ENCODE measurements at places on chromosomes 5 and 9. TPM values are rescaled to one million over a fixed set of nuclear protein-coding genes. Genes with fewer than 3 reads are reported as not detected.

GRCh38 chr5:151238303-151238741 lies 14.4 kb upstream of the CCDC69 start:
- DNase-seq = no peak

DNA sequence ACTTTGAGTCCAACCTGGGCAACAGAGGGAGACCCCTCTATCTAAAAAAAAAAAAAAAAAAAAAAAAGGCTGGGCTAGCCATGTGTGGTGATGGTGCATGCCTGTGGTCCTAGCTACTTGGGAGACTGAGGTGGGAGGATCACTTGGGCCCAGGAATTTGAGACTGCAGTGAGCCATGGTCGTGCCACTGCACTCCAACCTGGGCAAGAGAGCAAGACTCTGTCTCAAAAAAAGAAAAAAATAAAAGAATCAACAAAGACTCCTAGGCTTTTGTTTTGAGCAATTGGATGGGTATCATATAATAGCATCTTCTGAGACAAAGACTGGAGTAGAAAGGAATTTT lies 481.7 kb upstream of the PAPPA start:
- DNase-seq = no peak

DNA sequence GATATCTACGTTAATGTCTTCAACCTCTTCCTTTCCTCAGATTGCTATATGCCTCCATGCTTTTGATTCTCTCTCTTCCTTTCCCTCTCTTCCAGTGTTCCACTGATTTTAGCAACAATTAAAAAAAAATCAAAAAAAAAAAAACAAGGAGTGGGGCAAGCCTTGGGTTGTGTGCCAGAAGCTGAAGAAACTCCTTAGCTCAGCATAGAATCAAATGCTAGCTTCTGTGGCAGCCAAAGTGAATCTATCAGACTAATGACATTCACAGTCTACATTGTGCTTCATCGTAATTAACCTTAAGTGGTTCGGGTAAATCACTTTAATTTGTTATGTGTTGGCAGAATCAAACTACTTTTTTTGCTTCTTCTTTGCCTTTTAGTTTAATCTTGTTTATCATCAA lies 237.3 kb downstream of the TMEM167A start:
- no peak for DNase-seq

- no peak for DNase-seq
Observed at GRCh38 chr5:54673523-54674225, 156.1 kb downstream of the SNX18 start.

Gene MCC
- total RNA-seq = 9.2 TPM

GRCh38 chr5:181261320-181262049 lies 542 bp upstream of the TRIM52 start:
- peak; percentile 61 for DNase-seq

Gene PCDHB15
- 3.8 TPM for total RNA-seq

Gene GEMIN5
- 22.6 TPM for total RNA-seq

Gene TMEM215
- not detected for total RNA-seq

DNA sequence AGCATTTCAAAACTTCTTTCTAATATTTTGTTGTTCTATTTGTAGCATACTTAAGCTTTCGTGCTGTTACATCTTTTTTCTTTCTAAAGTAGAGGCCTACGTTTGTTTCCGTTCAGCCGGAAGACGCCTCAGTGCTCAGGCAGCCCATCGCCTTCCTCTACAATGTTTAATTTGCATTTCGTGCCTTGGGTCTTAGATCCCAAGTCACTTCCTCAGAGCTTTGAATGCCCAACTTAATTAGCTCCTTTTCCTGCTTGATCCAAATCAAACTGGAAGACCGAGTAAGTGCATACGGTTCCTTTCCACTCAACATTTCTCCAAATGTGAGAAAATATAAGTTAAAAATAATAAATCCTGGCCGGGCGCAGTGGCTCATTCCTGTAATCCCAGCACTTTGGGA lies 43.2 kb downstream of the MRPL36 start:
- DNase-seq = no peak

DNA sequence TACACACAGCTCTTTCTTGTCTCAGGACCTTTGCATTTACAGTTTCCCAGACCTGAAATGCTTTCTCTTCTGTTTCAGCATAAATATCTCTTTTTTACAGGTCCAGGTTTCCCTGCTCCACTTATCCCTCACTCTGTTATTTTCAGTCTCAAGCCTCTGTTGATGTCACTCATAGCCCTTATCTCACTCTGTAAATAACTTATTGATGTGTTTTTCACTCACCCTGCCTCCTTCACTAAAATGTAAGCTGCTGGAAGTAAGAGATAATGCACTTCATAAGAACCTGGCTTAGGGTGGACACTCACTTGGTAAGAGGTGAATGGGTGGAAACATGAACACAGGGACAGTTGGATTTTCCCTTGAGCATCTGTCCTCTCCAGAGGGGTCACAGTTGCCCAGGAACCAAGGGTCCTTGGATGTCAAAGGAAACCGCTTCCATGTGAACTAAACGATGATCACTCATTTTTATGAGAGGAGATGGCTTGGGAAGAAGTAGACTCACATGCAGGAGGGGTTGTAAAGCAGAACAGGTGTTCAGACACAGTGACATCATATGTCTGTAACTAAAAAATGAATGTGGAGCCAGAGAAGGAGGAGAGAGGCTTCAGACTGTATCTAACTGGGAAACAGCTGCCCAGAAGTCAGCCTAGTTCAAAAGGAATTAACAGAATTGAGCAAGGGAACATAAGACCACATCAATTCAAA lies 5.5 kb upstream of the HTR4 start:
- peak; percentile 6 for DNase-seq

- DNase-seq = no peak
Observed at GRCh38 chr5:180120237-180121101, 48.9 kb upstream of the RNF130 start.

Gene NOXA1
- 0.17 TPM for total RNA-seq

DNA sequence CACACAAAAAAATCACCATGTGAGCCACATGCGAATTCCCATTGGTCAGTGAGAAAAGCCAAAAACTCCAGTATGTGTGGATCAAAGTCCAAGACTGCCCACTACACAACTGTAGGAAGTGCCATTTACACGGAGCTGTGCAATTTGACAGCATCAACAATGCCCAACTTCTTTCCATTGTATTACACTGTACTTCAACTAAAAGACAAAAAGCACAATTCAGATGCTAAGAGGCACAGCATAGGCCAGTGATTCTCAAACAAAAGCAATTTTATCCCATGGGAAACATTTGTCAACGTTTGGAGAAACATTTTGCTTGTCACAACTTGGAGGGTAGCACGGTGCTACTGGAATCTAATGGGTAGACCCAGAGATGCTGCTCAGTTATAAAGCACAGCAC lies 39.8 kb downstream of the IARS1 start:
- DNase-seq = no peak

Gene DDX4
- total RNA-seq = not detected

Gene ORM2
- not detected for total RNA-seq

- peak; percentile 99 for DNase-seq
Observed at GRCh38 chr5:61301341-61302199, 30.5 kb upstream of the ZSWIM6 start.

- no peak for DNase-seq
Observed at GRCh38 chr5:7053125-7053524, 339.9 kb downstream of the TENT4A start.

- DNase-seq = no peak
Observed at GRCh38 chr5:11383506-11384095, 520.6 kb downstream of the CTNND2 start.

Gene SPATA31A3
- not detected for total RNA-seq

Gene ROPN1L
- 1.1 TPM for total RNA-seq

- peak; percentile 29 for DNase-seq
Observed at GRCh38 chr5:16992444-16992843, 56.4 kb upstream of the MYO10 start.

Gene SCGB3A2
- not detected for total RNA-seq

DNA sequence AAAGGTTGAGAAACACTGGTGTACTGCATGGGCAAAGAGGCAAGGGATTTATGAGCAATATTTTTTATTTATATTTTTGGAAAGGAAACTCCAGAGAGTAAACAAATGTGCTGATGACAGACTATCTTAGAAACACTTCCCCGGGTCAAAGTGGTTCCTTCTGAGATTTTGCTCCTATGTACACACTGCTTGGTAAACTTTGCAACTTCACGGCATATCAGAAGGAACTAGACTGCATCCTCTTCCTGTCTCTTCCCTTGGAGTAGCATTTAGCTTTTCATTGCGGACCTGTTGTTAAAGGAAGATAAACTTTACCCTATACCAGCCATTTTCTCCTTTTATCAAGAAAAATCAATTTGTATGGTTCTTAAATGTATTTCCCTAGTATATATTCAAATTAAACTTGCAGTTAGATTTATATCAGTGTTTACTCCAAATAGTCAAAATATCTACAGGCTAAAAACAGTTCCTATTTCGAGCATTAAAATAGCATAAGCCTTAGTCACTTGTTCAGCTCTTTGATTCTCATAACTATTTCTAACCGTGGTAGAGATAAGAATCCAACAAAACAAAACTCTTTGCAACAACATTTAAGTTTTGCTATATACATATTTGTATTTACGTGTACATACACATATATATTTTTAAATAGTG lies 48.0 kb upstream of the LRRC19 start:
- peak; percentile 11 for DNase-seq

GRCh38 chr5:179774442-179774841 lies 19.3 kb upstream of the LTC4S start:
- no peak for DNase-seq

GRCh38 chr5:173932695-173933139 lies 44.6 kb downstream of the CPEB4 start:
- DNase-seq = no peak

DNA sequence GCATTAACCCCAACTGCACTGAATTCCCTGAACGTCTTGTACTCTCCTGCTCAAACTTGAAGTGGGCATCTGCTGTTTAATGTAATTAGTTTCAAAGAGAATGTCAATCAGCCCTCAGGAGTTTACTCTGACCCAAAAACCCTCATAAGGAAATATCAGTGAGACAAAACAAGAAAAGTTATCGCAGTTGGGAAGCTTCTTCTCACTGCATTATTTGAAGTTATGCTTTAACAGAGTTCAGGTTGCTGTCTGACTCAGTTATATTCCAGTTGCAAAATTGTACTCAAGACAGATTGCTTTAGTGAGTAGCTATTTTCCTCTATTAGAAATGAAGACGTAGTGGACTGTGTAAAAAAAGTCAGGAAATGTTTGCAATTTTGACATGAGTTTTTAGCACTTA lies 52.1 kb downstream of the PPIC start:
- no peak for DNase-seq

Gene SLC36A2
- not detected for total RNA-seq

DNA sequence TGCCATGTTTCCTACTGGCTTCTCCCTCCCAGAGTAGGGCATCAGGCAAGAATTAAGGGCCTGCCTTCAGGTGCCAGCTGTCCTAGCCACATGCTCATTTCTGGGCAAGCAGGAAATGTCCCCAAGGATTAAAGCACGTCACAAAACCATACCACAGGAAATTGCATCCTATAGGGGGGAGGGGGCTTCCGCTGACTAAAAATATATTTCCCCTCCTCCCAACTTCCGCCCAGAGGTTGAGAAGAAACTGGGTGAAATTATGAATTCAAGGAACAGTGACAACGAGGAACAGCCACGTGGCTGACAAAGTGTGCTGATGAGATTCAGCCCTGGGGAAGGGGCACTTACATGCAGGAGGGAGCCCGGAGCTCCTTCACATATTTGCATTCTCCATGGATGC lies 4.1 kb downstream of the HBEGF start:
- no peak for DNase-seq

DNA sequence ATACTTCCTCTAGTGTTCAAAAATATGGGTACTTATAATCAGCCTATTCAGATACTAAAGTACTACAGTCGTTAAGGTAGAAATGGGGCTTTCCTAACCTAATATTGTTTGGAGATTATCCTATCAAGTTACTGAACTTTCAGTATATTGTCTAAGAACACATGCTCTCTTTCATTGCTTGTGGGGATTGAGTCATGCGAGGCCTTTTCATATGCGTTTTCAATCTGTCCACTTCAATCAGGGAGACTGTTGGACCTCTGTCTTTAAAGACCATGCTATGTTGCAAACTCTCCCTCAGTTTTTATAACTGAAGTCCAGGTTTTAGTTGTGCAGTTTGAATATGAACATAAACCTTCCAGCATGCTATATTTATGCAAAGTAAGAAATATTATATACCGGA lies 15.0 kb downstream of the PRR16 start:
- peak; percentile 96 for DNase-seq

DNA sequence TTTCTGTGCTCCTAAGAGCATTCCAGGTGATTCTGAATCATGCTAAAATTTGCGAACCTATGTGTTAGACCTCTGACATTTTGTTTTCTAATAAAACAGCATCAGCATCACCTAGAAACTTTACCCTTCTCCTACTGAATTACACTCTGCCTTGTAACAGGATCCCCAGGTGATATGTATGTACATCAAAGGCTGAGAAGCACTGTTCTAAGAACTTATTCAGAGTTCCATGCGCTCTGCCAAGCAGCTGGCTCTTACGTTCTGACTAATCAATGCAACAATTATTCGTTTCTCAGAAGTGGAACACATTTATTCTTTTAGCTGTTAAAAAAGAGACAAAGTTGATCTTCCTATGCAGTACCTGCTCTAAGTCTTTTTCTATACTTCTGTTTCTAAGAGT lies 228.6 kb downstream of the SLF1 start:
- no peak for DNase-seq

DNA sequence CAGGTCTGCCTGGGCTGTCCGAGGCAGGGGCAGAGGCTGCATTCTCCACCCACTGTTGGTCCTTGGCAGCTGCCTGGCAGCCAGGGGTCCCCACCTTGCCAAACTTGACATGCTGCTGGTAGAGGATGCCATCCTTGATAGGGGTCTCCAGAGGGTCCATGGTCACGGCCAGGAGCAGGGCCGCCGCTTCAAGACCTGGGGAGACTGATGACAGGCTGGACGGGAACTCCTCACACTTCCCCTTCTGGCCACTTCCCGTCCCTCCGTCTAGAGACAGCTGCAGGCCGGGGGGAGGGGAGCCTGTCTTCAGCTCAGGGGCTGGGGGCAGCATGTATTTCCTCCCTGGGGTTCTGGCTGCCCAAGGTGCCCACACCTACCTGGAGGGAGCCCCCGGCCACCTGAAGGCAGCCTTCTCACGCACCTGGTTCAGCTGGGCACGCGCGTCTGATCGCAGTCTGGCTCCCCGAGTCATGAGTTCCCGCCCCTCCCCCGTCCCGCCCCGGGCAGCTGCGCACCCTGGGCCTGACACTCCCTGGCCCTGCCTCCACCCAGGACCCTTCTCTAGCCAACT lies at the start of gene DOK3:
DOK3 (minus strand) TSS at position 446 of the 571 bp plus-strand sequence; CDS start at position 160, 286 bp downstream.
- DNase-seq = peak; percentile 58

Gene NKD2
- not detected for total RNA-seq

DNA sequence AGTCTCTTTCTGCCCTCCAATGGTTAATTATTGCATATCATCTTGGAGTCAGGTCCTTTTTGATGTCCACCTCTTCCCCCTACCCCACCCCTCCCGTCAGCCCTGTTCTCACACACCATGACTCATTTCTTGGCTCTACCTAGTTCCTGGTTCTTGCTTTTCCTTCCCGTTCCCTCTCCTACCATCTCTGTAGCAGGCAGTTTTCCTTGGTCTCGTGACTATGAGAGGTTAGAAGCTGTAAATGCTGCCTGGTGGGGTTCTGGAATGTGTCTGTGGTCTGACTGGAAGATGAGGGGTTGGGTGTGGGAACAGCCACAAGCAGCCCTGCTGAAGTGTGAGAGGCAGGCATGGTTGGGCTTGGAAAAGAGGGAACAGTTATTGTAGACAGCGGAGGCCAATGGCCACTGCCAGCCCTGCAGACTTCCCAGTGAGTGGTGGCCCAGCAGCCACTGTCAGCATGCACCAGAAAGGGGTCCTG lies 18.2 kb downstream of the SLC22A5 start:
- peak; percentile 100 for DNase-seq

Gene SLC25A48
- not detected for total RNA-seq
